HEK293T (cell line): ENCODE measurements at places on chromosomes 3 and 15.

DNA sequence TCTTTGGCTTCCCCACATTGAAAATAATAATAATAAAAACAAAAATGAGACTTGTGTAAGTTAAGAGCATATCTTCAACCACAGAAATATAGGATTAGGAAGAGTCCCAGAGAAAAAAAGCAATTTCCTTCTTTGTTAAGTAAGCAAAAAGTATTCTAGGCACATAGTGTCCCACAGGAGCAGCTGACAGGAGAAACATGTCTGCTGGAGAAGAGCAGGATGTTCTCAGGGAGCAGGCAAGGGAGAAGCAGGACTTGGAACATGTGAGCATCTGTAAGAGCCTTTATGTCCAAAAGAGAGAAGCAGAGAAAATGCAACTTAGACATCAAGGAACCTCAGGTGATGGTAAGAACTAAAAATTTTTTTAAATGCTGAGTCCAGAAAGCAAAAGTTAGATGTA, 39.0 kb downstream of the TTC23 start:
- DNase-seq: no peak

GRCh38 chr3:67605377-67605776, 49.0 kb downstream of the SUCLG2 start:
- no peak for DNase-seq

DNA sequence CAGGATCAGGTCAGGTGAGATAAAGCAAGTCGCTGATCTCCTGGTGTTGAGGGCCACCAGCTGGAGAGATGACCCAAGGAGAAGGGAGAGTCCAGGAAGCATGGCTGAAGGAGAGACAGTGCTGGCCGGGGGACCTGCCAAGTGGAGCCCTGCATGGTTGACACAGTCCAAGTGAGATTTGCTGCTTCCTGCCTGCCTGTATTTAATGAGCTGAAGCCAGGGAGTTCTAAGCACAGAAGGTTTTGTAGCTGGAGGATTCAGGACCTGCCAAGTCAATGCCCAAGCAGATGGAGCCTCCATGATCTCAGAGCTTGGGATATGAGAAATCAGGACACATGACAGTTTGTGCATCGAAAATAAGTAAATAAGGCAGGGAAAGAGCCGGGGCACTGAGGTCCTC, 125.6 kb downstream of the SRGAP3 start:
- DNase-seq: no peak

DNA sequence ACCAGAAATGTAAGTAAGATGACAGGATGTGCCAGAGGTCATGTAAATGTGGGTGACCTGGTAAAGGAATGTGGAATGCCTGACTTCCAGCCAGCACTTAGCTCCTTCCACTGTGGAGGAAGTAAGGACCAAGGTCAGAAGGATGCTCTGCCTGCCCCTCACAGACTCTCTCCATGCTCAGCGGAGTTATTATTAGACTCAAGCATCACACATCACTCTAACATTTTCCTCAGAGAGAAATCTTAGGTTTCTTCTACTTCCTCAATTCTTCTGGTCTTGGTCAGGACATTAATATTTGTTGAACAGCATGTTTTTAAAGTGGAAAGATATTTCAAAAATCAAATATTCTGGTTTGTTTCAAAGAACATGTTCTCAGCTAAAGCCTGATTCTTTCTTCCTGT, 231.4 kb upstream of the WNT5A start:
- no peak for DNase-seq

DNA sequence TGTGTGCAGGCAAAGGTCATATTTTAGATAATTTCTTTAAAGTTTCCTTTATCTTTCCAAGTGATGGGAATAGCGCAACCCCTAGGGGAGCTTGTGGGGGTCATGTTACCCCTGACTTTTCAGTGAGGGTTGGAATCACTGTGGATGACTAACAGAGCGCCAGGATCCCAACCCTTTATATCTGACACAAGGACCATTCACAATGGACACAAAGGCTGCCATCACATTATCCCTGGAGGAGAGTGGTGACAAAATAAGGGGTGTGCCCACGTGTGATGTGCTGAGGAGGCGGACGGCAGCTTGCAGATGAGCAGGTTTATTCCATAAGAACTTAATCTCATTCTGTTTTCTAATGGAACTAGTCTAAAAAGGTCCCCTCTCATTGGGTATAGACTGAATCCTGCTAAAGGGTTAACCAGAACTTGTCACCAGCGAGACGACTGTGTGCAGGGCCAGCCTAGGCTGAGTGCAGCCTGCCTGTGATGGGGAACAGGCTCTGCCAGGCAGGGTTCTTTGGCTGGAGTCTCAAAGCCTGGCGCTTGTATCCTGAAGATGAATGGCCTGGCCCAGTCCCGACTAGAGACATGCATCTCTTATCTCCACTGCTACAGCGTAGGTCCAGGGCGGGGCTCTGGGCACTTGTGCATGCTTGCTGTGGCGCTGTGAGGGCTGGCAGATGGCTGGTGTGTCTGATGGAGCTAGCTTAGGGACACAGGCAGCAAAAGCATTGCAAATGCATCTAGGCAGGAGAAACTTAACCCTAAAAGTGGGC, 50.2 kb downstream of the CHDH start:
- no peak for DNase-seq

DNA sequence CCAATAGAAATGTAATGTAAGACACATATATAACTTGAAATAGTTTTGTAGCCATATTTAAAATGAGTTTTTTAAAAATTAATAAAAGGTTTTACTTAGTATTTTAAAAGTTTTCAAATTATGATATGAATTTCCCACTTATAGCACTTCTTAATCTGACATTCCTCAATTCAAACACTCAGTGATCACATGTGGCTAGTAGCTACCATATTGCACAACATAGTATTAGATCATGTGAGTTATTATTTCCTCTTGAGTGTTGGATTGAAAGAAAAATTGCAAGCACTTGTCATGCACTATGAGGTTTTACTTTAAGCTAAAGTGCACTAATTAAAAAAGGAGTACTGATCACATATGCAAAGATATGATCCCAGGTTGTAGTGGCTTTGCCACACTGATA, 453.4 kb upstream of the ROBO2 start:
- no peak for DNase-seq

DNA sequence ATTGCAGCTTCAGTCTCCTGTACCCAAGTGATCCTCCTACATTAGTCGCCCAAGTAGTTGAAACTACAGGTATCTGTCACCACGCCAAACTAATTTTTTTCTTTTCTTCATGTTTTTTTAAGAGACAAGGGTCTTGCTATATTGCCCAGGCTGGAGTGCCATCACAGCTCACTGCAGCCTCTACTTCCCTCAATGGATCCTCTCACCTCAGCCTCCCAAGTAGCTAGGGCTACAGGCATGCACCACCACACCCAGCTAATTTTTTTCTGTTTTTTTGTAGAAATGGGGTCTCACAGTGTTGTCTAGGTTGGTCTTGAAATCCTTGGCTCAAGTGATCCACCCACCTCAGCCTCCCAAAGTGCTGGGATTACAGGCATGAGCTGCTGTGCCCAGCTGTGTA, 89.5 kb downstream of the ZNF609 start:
- DNase-seq: no peak

DNA sequence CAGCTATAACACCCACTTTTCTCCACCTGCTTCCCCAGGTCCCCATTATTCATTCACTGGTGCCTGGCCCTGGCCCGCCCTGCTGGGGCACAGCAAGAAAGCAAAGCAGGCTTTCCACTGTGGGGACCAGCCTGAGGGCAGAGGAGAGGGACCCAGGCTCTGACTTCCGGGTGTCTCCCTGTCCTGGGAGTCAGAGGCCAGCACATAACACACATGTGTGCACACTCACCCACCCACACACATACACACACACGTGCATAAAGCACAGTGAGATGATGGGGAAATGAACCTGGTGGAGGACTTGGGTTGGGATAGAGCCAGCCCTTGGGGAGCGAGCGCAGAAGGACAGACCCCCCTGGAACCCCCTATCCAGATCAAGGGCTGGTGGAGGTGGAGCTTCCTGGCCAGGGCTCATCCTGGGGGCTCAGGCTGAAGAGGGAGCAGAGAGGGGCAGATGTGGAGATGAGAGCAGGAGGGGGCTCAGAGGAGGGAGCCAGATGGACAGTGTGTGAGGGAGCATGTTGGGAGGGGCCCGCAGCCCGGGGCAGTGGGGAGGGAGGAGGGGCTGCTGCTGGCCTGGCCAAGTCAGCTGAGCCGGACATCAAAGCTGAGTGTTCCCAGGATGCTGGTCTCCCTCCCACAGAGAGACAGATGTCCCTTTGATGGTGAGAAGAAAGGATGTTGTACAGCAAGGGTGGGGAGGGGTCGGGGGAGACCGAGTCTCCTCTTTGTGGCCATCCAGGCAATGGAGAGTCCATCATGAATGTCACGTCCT, 78.2 kb downstream of the LINGO1 start:
- no peak for DNase-seq

GRCh38 chr3:47243419-47244147, 39.0 kb downstream of the KIF9 start:
- no peak for DNase-seq

DNA sequence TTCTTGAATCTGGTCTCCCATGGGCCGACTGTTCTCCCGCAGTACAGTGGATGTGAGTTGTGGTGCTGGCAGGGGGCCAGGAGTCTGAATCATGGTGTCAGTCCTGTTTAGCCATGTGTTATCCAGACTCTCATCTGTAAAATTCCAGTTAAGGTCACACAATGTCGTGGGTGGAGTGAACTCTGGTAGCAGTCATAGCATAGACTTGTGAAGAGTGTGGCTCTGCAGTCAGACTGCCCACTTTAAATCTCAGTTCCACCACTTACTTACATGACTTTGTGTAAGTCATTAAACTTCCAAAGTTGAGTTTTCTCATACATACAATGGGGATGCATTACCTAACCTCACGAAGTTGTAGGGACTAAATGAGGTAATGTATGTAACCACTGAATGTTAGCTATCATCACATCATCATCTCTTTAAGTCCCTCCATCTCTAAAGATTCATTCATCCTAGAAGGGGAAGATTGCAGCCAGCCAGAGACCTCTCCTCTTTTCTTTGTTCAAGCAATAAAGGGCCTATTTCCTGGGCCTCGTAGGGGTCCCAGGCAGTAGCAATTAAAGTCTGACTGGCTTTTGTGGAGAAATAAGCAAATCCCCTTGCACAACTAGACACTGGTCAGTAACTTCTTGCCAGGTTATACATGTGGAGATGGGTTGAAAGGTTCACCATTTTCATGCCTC, 93.9 kb downstream of the PCCB start:
- DNase-seq: no peak

DNA sequence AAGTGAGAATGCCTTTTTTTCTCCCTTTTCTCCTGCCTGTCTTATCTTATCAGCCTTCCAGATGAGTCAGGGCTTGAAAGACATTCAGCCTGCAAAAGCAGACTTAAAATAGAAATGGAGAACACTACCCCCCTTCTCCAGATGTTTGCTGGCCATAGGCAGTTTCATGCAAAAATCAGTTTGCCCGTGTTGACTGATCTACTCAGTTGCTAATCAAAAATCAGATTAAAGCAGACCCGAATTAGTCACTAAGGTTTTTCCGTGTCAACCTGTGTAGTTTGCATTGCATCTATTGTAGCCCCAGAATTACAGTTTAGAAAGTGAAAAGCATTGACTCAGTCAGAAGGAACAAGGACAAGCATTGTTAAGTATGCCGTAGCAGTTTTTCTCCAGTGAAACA, 56.2 kb downstream of the IL5RA start:
- no peak for DNase-seq

GRCh38 chr3:50375258-50375931, 16.1 kb upstream of the TMEM115 start:
- peak; percentile 26 for DNase-seq
